Hematopoietic multipotent progenitor cell treated with erythropoietin and hydrocortisone succinate and interleukin-3 and kit ligand, for 6 days (in vitro differentiated cells): ENCODE measurements at places on chromosomes 5 and 9.

- DNase-seq: no peak
Measured at GRCh38 chr5:41510176-41510831, at the start of gene PLCXD3. Gene PLCXD3 (minus strand): TSS chr5:41510601. CDS start chr5:41510526, 75 bp downstream.

- DNase-seq: no peak
Measured at GRCh38 chr5:115583474-115583873, 18.8 kb downstream of the TICAM2 start.

DNA sequence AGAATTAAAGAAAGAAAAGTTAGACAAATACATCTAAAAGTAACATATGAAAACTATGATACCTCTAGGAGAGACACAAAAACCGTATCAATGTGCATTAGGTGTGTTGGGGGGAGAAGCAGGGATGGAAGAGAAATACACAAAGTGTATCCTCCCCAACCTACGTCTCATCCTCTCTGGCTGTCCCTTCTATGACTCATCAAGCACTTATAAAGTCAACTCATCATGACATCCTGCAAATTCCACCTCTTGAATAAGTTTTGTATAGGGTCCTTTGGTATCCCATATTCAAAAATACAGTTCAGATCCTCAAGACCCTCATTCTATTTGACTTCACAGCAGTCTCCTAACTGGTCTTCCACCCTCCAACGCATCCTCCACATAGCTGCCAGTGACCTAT is 917.6 kb upstream of the DMAC1 start:
- no peak for DNase-seq

DNA sequence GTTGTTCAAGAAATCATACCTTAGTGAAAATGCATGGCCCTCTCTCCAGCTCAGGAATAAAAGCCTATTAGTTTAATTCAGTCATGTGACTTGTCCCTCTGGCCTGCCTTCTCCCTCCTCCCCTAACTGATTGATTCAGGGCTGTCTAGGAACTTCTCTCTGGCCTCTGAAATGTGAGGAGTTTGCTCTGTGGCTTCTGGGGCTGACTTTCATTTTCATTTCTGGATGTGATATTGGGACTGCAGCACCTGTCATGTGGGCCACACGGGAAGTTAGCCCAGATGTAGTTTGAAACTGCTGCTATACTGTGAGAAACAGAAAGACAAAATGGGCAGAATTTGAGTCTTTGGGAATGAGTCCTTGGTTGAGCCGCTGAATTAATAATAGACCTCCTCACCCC is 44.8 kb downstream of the PARP8 start:
- DNase-seq: peak; percentile 64

GRCh38 chr5:140631831-140632365 is 1.1 kb downstream of the CD14 start:
- DNase-seq: no peak

- DNase-seq: no peak
Measured at GRCh38 chr9:18890372-18890771, 142.6 kb downstream of the SAXO1 start.

DNA sequence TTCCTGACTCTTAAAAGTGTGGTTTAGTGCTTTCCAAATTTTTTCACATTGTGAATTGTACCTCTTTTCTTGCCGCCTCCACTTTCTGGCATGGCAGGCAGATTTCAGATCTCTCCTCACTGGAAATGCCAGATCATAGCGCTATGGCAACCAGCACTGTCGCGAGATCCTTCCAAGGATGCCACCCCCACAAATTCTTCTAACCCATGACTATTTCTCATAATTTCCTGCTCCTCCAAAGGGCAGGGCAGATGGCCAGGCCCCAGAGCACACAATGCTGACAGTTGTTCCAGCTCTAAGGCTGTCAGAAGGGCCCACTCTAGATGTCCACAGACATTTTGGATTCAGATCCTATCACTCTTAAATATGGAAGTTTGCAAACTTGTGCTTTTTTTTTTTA is 446.2 kb upstream of the RIOK2 start:
- no peak for DNase-seq

DNA sequence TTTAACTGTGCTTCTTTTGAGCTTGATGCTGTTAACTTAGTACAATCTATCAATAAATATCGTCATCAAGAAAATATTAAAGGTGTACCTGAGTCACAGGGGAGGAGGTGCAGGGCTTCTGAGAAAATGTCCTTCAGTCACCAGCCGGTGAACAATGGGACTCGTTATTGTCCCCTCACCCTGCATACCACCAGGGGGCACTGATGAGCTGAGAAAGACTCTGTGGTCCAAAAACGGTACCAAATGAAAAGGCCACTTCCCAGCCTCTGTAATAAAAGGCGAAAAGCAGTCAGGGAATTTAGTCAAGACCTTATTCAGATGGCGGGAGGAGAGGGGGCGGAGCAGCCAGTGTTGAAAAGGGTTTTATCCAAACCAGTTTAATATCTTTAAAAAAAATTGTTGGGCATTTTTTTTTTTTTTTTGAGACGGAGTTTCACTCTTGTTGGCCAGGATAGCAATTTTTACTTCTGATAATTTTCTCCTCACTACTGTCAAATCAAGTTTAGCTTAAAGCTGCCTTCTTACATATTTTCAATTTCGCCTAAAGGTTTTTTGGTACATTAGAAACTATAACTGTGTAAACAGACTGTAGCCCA is 271.9 kb upstream of the ADAMTS16 start:
- DNase-seq: peak; percentile 72

GRCh38 chr9:107872457-107873192 is 383.1 kb upstream of the KLF4 start:
- no peak for DNase-seq

GRCh38 chr5:78506261-78507024 is 142.1 kb downstream of the LHFPL2 start:
- no peak for DNase-seq

GRCh38 chr9:107481035-107481434 is 8.5 kb downstream of the KLF4 start:
- peak; percentile 41 for DNase-seq

DNA sequence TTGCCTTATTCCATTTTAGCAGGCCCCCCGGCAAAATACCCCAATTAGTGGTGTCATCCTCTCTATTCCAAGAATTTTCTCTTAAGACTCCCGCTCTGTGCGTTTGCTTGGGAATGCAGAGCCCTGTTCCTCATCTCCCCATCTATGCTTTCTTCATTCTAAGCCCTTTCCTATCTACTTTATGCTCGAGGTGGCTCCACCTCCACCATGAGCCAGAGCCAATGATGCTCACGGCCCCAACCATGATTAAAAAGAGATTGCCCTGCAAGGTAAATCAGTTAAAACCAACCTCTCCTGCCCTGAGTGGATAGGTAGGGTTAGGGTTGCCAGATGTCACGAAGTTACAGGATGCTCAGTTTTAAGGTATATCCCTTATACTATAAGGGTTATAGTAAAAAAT is 677 bp upstream of the TXNDC15 start:
- peak; percentile 29 for DNase-seq

GRCh38 chr9:85676790-85677189 is 65.0 kb downstream of the AGTPBP1 start:
- DNase-seq: peak; percentile 54

DNA sequence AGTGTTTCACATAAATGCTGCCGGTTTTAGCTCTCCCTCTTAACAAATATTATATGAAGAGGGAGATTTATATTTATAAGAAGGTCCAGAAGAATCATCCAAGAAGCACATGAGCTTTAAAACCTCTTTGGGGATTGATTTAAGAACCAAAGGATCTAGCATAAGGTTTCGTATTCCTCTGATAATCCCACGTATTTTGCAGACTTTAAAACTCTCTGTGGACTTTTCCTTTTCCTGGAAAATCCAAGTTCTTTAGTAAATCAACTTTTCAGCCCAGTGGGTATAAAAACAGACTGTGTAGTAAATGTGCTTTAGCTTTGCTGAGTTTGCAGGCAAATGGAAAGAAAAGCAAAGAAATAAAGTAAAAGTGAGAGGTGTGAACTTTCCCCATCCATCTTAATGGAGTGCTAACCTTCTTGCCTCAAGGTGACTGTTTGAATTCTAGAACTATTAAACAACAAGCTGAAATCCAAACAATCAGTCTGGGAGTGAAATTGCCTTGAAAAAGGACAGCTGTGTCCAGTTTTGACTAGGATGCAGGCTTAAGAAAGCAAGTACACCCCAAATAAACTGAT is 363.4 kb upstream of the SLC24A2 start:
- DNase-seq: no peak

- DNase-seq: no peak
Measured at GRCh38 chr9:111657051-111657450, 4.4 kb upstream of the GNG10 start.

DNA sequence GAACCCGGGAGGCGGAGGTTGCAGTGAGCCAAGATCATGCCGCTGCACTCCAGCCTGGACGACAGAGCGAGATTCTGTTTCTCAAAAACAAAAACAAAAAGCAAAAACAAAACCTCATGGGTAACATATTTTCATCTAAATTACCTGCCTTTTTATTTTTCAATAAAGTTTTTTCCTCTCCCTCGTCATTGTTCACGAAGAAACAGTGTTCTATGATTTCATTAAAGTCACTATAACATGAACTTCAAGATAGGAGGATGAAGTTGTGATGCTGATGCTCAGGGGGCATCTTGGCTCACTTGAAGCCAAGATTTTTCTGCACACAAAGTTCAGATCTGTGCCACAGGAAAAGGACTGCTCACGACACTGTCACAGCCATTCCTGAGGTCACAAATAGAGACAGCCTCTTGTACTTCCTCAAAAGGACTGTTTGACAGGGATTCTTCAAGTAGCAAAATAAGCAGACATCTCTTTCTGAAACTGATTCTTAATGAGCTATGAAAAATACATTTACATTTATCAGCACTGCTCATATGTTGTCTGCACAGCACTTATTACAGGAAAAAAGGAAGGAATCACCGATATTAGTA is 16.1 kb downstream of the NIPSNAP3B start:
- peak; percentile 28 for DNase-seq

GRCh38 chr5:61619777-61620518 is 287.9 kb downstream of the ZSWIM6 start:
- no peak for DNase-seq

DNA sequence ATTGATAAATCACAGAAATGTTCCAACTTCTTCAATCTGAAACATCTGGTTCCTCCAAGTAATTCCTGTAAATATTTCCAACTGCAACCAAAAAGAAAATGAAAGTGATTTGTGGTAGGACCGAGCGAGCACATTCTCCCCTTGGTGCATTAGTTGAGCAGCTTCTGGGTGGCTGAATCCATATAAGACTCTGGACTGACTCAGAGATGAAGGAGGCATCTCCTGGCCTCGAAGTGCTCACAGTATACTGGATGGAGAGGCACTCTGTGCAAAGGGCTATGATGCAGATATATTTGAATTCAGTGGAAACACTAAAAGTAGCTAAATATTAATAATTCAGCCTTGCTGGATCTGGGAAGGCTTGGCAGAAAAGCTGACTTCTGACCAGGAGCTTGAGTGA is 265.0 kb downstream of the MARCHF11 start:
- DNase-seq: no peak

- peak; percentile 10 for DNase-seq
Measured at GRCh38 chr5:7592910-7593309, 197.0 kb downstream of the ADCY2 start.

DNA sequence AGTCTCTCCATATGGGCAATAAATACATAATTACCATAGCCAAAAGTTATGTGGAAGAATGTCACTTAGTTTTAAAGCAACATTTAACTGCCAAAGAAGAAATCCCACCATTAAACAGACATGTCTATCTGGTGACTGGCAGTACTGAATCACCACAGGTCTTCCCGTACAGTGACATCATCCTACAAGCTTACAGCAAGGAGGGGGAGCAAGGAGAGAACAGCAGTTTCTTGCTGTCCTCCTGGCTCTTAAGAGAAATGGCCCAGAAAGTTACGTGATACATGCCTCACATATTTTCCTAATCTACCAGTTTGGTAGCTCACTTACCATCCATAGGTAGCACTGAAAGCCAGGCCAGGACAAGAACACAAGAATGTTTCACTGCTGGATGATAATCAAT is 671.0 kb downstream of the DMRTA1 start:
- no peak for DNase-seq

DNA sequence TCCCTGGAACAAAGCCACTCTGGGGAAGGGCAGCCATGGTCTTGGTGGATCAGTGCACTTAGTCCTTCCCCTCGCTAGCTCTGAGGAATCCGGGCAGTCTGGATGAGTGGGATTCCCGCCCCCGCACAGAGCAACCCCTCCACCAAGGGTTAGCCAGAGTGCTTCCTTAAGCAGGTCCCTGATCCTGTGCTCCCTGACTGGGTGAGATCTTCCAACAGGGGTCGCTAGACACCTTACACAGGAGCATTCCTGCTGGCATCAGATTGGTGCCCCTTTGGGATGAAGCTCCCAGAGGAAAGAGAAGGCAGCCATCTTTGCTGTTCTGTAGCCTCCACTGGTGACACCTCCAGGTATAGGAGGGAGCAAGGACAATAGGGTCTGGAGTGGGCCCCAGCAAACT is 228.8 kb downstream of the AP3B1 start:
- DNase-seq: no peak

- DNase-seq: peak; percentile 91
Measured at GRCh38 chr9:99076483-99077171, 28.3 kb upstream of the TGFBR1 start.

DNA sequence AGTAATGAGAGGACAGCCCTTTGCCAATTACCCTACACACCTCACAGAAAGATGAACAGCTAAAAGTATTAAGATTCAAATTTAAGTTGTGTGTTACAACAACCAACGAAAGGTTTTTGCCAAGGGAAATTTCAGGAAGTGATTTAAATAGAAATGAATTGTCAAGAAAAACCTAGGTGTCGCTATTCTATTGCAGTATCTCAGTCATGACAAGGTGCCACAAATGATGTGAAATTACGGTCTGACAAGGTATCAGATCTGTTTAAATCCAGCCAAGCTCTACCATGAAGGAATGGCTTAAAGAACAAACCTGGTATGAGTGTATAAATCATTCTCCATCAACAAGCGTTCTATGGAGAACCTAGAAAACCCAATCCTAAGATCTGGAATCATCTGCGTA is 189.7 kb downstream of the ATPSCKMT start:
- no peak for DNase-seq

GRCh38 chr5:180982008-180982741 is 6.5 kb upstream of the BTNL3 start:
- no peak for DNase-seq

GRCh38 chr5:1312993-1313833 is 18.3 kb upstream of the TERT start:
- DNase-seq: peak; percentile 59

DNA sequence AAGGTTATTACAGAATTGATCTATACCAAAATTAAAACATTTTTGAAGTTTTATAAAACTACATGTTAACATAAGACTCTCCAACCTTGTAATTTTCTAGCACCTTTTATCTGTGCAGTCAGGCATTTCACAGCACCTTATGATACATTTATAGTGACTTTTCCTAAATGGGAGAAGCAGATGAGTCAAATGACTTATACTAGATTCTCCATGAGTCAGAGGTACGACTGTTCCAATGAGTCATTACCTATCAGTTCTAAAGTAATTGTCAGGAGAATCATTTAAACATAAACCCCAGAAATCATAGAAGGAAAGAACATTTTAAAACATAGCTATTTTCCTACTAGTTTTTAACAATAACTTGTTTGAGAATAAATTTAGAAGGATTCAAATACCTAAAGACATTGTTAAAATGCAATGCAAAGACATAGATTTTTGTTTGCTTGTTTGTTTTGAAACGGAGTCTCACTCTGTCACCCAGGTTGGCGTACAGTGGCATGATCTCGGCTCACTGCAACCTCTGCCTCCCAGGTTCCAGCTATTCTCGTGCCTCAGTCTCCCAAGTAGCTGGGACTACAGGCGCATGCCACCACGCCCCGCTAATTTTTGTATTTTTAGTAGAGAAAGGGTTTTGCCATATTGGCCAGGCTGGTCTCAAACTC is 34.7 kb upstream of the DMXL1 start:
- no peak for DNase-seq

GRCh38 chr5:118653183-118653582 is 335.2 kb downstream of the DTWD2 start:
- no peak for DNase-seq

- DNase-seq: no peak
Measured at GRCh38 chr5:27814983-27815382, 776.6 kb upstream of the CDH9 start.
